ENCODE measurements at places on chromosomes 4 and X. TPM values are rescaled to one million over a fixed set of nuclear protein-coding genes. Genes with fewer than 3 reads are reported as not detected.

TMPRSS11F gene
- not detected for total RNA-seq

RBMXL3 gene
- not detected for total RNA-seq

DNA sequence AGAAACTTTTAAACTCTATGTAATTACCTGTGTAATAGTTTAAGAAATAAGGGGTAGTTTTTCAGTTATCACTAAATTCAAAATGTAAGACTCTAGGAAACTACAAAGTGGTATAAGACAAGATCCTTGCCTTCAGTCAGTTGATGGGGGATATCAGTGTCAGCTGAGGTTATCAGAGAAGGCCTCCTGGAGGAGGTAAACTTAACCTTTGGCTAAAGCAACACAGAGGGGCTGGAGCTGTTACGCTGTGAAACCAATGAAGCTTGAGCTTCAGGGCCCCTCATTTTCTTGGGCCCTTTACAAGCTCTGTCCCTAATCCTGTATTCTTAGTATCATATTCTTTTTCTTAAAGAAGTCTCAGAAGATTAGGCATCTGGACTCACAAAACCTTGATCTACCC is 35.9 kb downstream of the FAM13A start:
- H3K4me3 ChIP-seq: no peak overlapping the region
- no peak for DNase-seq
- no peaks in the 10 kb centered on the region for H3K36me3 ChIP-seq
- no peak overlapping the region for H3K27ac ChIP-seq

DNA sequence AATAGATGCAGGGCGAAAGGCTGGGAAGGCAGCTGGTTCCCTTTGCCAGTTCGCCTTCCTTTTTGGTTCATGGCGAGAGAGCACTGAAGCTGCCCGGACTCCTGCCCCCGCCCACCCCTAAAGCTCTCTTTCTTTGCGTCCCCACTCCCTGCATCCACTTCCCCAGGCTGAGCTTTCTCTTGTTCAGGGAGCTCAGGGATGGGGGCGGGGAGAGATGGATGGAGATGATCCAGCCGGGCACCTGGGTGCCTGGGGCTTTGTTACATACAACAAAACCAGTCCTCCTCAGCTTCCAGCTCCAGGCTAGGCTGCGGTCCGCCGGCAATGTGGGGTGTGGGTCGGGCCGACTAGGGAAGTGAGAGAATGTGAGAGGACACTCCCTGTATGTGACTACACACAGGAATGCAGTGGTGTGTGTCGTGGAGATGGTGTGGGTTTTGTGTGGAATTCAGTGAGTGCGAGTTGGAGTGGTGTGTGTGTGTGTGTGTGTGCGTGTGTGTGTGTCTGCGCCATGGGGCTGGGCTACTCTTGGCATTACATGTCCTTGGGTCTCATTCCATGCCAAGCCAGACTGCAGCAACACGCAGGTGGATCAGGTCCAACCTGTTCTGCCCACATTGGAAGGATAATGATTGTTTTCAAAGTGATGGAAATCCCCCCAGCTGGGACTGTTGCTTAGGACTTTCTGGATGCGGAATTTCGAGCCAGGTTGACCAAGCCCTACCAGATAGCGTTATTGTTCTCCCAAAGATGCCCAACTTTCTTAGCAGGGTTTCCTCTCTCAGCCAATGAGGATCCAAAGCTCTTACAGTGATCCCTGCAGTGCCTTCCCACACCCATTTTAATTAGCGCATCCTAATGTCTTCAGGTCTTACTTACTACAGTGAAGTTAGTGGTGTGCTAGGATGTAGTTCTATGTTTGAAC is 149.4 kb upstream of the CHRDL1 start:
- H3K27me3 ChIP-seq: no peaks in the 10 kb centered on the region
- H3K4me3 ChIP-seq: no peak overlapping the region
- H3K27ac ChIP-seq: peak overlapping the region; percentile 84
- no peaks in the 10 kb centered on the region for H3K36me3 ChIP-seq

- DNase-seq: no peak
- no peak overlapping the region for H3K27ac ChIP-seq
Observed at GRCh38 chr4:83331956-83332355, 2.7 kb downstream of the HPSE start.

DNA sequence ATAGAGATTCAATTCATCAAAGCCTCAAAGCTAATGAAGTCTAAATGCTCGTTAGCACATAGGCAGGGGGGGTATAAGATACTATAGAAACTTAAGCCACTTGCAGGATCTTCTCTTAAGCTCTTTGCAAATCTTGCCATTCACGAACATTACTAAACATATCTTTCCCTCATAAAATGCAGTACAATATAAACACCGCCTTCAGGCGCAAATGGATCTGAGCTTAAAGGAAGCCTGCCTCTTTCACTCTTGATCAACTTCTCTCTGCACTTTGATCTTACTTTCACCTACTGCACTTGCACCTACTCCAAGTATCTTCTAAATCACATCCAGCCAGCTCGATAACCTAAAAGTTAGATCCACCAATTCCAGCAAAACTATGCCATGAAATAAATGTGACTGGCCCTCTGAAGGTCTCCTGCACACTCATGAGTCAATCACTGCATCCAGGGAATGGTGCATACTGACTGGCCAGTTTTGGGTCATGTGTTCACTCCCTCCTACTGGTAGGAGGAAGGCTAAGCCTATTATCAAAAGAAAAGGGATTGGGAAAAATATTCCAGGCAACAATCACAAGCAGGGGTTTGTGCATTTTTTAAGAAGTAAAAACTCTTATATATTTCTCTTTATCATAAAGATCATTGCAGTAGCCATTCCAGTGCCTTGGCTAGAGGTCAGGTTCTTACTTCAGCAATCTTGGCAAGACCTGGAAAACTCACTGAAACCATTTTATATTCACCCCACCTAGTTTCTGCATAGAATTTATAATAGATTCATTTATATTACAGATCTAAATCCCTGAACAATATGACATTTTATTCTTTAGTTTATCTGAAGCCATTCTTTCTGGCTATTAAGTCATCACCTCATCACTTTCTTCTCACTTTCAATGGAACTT is 222.0 kb downstream of the PPP3CA start:
- H3K27me3 ChIP-seq: no peaks in the 10 kb centered on the region
- H3K36me3 ChIP-seq: no peaks in the 10 kb centered on the region
- H3K4me3 ChIP-seq: no peak overlapping the region
- H3K4me1 ChIP-seq: no peaks in the 10 kb centered on the region

DNA sequence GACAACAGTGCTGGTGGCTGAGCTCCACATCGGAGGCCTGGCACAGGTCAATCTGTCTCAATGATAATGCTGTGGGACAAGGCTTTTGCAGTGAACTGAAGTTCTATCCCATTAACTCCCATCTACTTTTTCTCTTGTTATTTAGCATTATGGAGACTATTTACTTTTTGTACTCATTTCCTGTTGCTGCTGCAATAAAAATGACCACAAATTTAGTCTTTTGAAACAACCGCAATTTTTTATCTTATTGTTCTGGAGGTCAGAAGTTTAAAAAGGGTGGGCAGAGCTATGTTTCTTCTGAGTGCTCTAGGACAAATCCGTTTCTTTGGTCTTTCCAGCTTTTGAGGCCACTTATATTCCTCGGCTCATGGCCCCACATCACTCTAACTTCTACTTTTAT is 111.0 kb upstream of the PITX2 start:
- H3K36me3 ChIP-seq: no peaks in the 10 kb centered on the region
- H3K4me1 ChIP-seq: no peaks in the 10 kb centered on the region
- H3K4me3 ChIP-seq: no peak overlapping the region
- no peak for DNase-seq

DNA sequence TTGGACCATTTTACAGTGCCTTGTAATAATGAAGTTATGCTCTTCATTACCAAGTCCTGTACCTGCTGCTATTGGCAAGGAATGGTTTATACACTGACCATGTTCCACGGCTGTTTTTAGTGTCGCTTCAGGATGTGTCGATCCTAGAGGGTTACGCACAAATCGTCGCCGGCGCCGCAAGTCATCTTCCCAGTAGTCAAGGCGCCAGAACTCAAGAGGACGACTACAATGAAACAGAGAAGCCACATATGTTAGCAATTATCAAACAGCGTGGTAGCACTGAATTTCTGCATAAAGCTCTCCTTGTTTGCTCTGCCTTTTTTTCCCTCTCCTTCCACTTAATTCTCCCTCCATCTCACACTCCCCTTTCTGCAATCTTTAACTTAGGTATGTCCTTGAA is 17.0 kb downstream of the MAB21L2 start:
- no peaks in the 10 kb centered on the region for H3K27me3 ChIP-seq
- no peaks in the 10 kb centered on the region for H3K4me1 ChIP-seq
- no peak for DNase-seq
